ENCODE measurements at places on chromosomes 1 and 21.

GRCh38 chr1:55338448-55338820, 123.3 kb upstream of the USP24 start:
- no peak for DNase-seq

DNA sequence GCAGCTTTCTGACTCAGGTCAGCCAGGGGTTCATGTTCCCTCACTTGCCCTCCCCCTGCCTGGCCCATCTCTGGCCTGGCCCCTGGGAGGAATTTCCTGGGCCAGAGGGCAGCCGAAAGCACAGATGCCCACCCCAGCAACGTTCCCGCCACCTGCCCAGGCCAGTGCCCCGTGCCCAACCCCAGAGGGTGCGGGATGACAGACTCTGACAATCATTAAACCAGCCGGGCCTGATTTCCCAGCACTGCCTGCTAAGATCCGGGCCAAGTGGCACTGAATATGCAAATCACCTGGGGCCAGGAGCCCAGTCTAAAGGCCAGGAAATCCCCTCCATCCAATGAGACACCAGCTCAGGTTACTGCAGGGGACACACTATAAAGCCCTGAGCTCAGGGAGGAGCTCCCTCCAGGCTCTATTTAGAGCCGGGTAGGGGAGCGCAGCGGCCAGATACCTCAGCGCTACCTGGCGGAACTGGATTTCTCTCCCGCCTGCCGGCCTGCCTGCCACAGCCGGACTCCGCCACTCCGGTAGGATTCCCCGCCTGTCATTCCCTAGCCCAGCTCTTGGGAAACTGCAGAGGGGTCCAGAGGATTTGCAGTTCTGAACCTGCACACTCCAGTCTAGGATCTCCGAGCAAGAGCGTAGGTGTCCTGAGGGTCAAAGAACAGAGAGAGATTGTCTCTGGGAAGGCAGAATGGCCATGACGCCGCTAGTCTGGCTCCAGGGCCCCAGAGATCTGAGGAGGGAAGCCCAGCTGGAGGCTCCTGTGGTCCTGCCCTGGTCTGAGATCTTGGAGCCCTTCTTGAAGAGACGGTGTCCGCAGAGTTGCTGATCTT, at the start of gene ELF3:
Gene ELF3 (plus strand): TSS at position 408 of the 836 bp plus-strand sequence. CDS start 550 bp downstream, outside the sequence.
- DNase-seq: no peak

DNA sequence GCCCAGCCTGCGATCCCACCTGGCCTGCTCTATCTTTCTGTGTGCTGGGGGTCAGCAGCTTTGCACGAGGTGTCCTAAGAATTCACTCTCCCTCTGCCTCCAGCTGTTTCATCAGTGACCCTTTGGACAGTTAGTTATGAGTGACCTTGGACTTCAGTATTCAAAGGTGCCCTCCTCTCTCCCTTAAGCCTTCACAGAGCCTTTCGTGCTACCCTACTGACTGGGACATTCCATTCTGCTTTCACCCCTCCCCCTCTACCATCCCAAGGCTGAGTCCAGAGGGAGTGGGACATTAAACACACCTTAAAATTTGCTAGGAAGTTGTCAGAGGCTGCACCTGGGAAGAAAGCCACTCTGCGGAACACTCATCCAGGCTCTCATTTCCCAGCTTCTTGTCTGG, 171.9 kb downstream of the CLIC6 start:
- DNase-seq: no peak

GRCh38 chr1:230291731-230292620, 134.2 kb downstream of the PGBD5 start:
- DNase-seq: no peak

- DNase-seq: no peak
These were observed 1.4 kb downstream of the ATF3 start for GRCh38 chr1:212609701-212610574.

DNA sequence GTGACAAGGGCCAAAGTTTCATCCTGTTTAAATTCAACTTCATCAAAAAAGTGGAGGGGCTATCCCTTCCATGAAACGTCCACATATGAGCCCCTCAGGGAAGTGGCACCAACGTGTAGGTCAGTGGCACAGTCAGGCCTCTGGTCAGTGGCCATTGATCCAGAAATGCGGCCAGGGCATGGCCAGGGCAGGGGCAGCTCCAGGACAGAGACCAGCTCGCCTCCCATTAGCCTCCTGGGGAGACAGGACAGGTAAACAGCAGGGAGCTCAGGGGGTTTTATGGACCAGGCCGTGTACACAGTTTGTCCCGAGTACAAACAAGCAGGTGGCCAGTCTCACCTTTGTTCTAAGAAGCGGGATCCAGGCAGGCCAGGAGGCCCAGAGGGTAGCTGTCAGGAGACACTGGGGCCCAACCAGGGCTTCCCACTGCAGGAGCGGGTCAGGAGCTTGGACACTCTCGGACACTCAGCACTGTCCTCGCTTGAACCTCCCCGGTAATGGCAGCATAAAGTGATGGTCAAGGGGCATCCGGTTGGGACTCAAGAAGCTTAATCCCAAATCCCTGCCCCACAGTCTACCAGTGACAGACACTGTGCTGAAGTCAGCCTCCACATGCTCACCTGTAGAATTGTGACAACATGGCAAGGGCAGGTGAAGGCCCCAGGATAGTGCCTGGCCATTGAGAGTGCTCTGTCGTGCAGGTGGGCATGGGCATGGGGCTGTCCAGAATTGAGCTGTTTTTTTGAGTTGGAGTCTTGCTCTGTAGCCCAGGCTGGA, 144.1 kb upstream of the ERRFI1 start:
- DNase-seq: no peak

DNA sequence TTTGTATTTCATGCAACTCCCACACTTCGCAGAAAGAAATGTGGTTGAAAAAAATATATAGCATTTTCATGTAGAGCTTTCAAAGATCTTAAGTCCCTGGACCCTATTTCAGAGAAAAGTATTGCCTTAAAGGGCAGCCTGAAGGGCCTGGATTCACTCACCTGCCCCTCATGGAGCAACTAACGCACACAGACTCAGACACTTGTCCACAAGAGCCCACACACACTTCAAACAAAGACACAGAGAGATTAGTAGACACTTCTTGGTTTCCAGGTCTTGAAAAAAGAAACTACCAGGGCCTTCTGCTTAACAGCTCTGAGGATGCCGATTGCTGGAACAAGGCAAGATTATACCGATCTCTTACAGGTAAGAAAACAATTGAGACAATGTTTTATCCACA, 122.2 kb downstream of the ZBTB18 start:
- DNase-seq: no peak

GRCh38 chr1:185049670-185050069, 4.3 kb downstream of the RNF2 start:
- DNase-seq: no peak

DNA sequence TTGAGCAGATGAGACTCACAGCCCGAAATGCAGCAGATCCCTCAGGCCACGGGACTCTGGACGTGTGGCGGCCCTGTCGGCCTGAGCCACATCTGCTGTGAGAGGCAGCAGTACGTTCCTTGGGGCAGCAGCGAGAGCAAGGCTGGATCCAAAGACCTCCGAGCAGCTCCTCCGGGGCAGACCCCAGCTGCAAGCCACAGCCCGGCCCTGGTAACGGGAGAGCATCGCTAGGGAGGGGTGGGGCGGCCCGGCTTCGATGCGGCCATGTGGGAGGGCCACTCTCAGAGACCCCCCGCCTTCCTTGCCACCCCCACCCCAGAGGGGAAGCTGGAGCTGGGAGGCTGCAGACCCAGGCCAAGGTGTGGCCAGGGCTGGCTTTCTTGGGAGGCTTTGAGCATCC, 17.8 kb downstream of the PRKCZ start:
- no peak for DNase-seq

- DNase-seq: no peak
These were observed 7.4 kb downstream of the ACTRT2 start for GRCh38 chr1:3028531-3029282.

GRCh38 chr1:7705048-7705907, 65.8 kb upstream of the VAMP3 start:
- DNase-seq: no peak

- no peak for DNase-seq
These were observed 70.2 kb downstream of the FOXD2 start for GRCh38 chr1:47507881-47508701.

DNA sequence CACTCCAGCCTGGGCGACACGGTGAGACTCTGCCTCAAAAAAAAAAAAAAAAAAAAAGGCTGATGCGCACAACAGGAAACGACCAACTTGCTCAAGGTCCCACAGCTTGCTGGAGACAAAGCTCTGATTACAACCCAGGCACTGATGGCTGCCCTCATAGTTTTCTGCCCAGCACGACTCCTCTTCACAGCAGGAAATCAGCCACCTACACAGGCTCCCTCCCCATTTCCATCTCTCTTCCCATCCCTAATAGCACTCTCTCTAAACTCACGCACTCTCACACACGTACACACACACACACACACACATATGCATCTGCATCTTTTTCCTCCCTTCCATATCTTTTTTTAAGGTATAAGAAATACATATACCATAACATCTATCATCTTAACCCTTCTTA, 153.5 kb upstream of the SOD1 start:
- no peak for DNase-seq

DNA sequence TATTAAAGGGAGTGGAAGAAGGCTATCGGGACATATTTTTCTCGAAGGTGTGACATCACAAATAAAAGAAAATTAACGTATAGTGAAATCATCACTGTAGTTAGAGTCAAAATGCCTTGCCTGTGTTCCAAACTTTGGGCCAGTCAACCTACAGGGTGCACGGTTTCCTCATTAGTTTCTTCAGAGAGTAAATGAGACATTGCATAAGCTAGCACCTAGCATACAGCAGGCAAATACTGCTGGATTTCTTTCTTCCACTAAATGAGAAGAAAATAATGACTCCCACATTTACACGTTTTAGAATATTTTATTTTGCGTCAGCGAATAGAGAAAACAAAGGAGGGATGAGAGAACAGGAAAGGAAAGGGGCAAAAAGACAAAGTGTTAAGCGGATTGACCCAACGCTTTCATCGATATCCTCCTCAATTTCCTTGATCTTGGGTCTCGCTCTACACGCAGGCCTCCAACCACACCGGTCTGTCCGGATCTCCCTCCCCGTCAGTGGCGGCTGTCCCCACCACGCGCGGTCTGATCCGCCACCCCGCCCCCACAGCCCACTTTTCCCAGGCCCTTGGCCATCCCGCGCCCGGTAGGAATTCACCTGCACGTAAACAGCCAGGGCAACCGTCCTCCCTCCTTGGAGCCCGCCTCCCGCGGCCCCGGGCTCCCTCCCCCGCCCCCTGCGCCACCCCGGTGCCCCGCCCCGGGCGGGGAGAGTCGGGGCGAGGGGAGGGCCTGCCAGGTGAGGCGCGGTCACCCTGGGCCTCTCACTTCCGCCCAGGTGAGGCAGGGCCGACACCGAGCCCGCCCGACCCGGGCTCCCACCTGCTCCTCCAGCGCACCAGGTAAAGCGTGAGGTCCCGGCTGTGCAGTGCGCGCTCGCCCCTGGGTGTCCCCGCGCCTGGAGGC, at the start of gene PATJ:
Gene PATJ (plus strand): TSS at position 770 of the 909 bp plus-strand sequence. CDS start 20,413 bp downstream, outside the sequence.
- no peak for DNase-seq

GRCh38 chr1:160874935-160875334, 10.0 kb downstream of the ITLN1 start:
- no peak for DNase-seq

GRCh38 chr1:167429612-167430011, 88.7 kb downstream of the CD247 start:
- DNase-seq: no peak

All from HFFc6 (cell line).